ENCODE measurements at places on chromosomes 7 and 10. TPM values are rescaled to one million over a fixed set of nuclear protein-coding genes. Genes with fewer than 3 reads are reported as not detected.

The MRPS17 gene
- 17.8 TPM for polyA plus RNA-seq

The SPDYE5 gene
- polyA plus RNA-seq: not detected

The TSPAN13 gene
- 0.11 TPM for polyA plus RNA-seq

The ZSCAN25 gene
- polyA plus RNA-seq: 18.3 TPM

The MUC12 gene
- polyA plus RNA-seq: 0.45 TPM

The MOGAT3 gene
- not detected for polyA plus RNA-seq

The JAZF1 gene
- polyA plus RNA-seq: 3.7 TPM

The NANOS1 gene
- polyA plus RNA-seq: 0.11 TPM

The MMRN2 gene
- polyA plus RNA-seq: 0.15 TPM

The OGDHL gene
- not detected for polyA plus RNA-seq

The TDRD1 gene
- 0.05 TPM for polyA plus RNA-seq

The GIMAP5 gene
- polyA plus RNA-seq: 679 TPM

The SNCG gene
- not detected for polyA plus RNA-seq

DNA sequence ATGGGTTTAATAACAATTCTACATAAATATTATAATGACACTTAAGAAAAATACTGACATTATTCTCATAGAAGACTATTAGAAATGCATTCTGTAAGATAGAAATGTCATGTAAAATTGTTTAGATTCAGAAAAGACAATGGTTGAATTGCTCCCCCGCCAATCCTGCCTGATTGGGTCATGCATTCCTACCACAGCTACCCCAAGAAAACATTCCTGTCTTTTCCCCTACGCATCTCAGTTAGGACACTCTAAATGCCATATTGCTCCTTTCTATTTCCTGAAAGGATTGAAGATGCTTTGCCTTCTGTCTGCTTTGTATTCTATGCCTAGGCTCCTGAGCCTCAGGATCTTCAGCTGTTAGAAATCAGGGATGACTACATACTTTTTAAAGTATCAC, 109.4 kb downstream of the DGKB start:
- DNase-seq: no peak

GRCh38 chr7:87886875-87887274, 10.6 kb downstream of the DBF4 start:
- peak; percentile 47 for DNase-seq

GRCh38 chr7:75024922-75025321, 48.7 kb downstream of the RCC1L start:
- no peak for DNase-seq

DNA sequence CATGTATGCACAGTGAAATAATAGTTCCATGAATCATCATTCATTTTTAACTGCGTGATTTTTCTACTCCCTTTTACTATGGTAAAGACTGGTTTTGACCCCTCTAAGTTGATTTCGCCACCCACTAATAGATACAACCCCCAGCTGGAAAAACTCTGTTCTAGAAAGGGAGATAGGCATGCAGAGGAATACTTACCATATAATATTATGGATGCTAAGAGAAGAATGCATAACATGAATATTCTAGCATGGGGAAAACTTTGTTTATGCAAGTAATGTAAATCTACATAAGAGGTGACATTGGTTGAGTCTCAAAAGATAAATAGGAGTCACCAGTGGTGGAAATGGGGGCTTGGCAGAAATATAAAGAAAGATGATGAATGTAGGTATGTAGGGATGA, 97.3 kb upstream of the MBL2 start:
- no peak for DNase-seq

DNA sequence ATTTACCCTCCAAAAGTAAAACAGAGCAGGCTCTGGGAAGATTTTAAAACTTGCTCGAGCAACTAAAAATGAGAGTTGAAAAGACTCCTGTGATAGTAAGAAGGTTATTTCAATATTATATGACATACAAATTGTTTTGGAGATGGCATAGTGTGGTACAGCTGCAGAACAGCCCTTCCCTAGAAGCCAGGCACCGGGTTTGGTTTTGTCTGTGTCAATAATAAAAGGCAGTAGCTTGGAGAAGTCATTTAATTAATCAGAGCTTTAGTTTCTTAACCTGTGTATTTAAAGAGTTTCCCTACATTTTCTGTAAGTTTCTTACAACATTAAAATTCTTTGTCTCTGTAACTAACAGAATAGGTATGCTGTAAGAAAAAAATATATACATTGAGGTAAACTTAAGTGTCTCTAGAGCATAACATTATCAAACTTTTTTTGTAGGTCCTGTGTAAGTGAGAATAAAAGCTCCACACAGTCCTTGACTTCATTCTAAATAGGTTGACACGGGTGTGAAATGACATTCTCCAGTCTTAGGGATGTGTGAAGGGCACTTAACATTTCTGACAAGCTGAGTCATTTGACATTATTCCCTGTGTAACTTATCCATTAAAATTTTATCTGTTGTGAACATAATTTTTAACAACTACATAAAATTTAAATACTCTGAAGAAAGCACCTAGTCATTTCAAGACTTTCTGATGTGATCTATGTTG, 425.0 kb upstream of the ETV1 start:
- no peak for DNase-seq

DNA sequence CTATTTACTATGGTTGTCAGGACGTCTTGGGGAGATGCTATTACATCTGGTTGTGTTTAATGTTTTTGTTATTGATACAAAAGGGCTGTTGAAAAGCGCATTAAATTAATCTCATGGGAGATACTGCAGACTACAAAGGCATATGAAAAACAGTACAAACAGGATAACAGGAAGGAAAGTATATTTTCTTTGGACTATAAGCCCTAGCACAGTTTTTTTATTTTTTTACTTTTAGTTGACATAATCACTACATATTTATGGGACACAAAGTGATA, 341.3 kb downstream of the ARL4A start:
- no peak for DNase-seq

GRCh38 chr7:128863433-128863989, 855 bp downstream of the ATP6V1F start:
- DNase-seq: peak; percentile 62

GRCh38 chr10:86768412-86769062, 12.1 kb downstream of the BMPR1A start:
- DNase-seq: no peak

GRCh38 chr7:155429651-155430050, 28.3 kb upstream of the EN2 start:
- DNase-seq: no peak

DNA sequence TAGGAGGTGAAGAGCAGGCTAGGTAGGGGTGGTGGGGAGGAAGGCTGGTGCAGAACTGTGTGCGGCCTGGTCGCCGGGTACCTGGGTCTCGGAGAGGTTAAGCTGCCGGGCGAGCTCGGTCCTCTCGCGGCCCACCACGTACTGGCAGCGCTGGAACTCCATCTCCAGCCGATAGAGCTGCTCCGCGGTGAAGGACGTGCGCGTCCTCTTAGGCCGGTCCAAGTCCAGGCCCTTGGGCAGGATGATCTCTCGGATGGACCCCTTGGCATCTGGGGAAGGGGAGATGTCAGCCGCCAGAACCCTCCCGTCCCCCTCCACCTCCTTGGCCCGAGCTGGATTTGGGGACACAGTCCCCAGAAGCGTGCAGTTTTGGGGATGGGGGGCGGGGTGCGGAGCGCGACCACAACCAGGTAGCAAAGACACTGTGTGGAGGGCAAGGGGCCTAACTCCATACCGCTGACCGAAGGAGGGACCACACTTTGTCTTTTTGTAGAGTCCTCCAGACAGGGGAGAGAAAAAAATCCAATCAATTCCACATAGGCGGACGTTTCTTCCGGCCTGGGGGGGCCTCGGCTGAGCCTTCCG, 1.6 kb downstream of the VAX1 start:
- no peak for DNase-seq

- DNase-seq: no peak
These were observed 657.9 kb downstream of the NXPH1 start for GRCh38 chr7:9091282-9091681.

Measured in CD4-positive, alpha-beta memory T cell (primary cell).